ENCODE measurements at places on chromosomes 11 and 22.

DNA sequence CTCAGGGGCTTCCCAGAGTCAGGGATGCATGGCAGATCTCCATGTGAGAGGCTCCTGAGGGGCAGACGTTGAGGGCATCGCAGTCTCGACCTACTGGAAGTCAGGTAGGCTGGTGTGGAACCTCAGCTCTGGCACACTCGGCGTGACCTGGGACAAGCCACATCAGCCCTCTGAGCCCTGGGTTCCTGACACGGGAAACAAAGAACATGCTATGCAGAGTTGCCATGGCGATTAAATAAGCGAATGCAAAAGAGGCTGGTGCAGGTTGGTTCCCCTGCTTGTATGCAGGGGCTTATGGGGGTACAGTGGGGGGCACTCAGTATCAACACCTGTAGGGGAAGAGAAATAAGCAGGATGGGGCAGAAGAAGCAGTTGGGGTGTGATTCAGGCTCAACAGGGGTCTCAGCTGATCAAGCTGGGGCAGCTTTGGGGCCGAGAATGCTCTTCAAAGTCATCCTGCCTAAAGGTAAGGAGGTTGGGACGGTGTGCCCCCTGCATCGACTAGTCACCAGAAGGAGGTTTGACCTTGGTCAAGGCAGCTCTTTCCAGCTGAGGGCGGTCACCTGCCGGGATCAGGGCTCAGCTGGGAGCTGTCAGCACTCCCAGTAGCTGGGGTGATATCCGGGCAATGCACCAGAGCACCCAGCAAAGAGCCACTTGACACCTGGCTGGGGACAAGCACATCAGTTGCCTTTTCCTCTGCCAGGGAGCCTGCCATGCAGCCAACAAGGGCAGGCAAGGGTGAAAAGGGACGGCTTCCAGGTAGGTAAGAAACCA, 442.7 kb downstream of the MIAT start:
- DNase-seq: no peak

DNA sequence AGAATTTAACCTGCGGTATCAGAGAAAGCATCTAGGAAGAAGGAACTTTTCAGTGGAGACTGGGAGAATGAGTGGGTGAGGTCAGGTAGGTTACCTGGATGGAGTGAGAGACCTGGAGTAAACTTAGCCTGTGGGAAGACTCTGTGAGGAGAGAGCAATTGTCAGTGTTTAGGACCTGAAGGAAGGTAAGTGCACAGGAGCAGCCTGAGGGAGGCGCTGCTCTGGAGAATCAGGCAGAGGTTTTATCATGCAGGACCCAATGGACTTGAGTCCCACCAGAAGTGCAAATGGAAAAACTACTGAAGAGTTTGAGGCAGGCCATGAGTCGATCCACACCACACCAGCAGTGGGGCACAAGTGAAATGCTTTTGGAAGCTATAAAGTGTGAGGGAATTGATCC, 10.6 kb upstream of the IFTAP start:
- no peak for DNase-seq

GRCh38 chr11:44018127-44018521, 29.7 kb upstream of the ACCSL start:
- no peak for DNase-seq

DNA sequence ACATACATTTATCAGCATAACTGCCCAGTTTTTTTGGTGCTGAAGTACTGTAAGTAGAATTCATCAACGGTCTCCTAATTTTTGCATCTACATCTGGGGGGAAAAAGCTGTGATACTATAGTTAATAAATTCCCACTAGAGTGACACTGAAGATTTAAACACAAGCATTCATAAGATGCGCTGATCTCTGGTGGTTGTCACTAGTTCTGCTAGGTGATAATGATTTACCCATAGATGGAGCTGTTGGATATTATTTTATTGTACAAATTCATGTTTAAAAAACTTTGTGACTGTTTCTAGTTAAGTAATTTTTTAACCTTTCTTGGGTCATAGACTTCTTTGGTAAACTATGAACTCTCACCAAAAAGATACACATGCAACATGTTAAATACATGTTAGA, 106.6 kb downstream of the EMSY start:
- no peak for DNase-seq
